ENCODE measurements at places on chromosomes 13 and 19.

DNA sequence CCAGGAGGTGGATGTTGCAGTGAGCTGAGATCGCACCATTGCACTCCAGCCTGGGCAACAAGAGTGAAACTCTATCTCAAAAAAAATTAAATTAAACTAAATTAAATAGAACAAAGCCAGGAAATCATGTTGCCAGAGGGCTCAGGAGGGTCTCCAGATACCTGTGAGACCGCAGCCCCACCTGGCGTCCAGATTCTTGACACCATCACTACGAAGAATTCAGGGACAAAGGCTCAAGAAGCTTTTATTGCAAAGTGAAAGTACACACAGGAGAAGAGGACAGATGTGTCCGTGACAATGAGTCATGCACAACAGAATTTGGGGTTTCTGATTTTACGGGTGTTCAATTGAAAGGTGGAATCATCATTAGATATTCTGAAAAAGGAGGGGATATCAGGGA is 76.6 kb downstream of the STOML3 start:
- DNase-seq: no peak

- no peak for DNase-seq
Measured at GRCh38 chr13:110388108-110388943, 81.2 kb downstream of the COL4A2 start.

- no peak for DNase-seq
Measured at GRCh38 chr19:4113398-4114088, 10.4 kb downstream of the MAP2K2 start.

DNA sequence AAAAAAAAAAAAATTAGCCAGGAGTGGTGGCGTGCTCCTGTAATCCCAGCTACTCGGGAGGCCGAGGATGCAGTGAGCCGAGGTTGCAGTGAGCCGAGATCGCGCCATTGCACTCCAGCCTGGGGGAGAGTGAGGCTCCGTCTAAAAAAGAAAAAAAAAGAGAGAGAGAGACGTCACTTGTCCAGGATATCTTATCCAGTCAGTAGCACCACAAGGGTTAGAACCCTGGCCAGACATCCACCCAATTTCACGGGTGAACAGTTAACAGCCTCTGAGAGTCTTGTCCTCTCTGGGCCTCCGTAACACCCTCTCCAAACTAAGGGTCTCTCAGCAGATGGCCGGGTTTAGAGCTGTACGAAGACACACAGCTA is 917 bp upstream of the CLPTM1 start:
- no peak for DNase-seq

DNA sequence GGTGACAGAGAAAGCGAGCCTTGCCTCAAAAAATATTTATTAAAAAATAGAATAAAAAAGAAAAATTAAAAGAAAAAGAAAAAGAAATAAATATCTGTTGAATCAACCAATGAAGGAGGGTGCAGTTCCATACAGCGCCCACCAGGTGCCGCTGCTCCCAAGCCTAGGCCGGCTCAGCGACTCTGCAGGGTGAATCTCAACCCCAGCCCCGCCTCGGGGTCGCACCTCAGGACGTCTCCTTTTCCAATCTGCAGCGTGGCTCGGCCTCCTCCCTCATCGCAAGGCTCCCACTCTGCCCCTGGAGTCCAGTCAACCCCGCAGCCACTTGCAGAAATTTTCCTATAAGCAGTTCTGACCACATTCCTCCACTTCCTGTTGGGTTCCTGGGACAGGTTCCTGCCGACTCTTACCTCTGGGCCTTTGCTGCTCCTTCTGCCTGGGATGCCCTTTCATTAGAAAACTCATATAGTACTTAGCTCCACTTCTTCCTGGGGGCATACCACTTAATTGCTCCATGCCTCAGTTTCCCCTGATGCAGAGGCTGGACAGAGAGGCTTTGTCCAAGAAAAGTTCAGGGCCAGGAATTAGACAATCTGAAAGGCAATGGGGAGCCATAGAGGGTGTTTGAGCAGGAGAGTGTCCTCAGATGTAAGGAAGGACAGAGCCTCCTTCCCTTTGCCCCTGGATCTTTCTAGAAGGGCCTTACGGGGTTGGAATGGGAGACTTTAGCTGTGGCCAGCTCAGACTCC is 24.3 kb downstream of the NFILZ start:
- no peak for DNase-seq

GRCh38 chr19:10095948-10096614 is 6.4 kb downstream of the ANGPTL6 start:
- no peak for DNase-seq

- DNase-seq: no peak
Measured at GRCh38 chr13:82803341-82803740, 1078.9 kb downstream of the SLITRK1 start.

- no peak for DNase-seq
Measured at GRCh38 chr13:40187324-40187795, 479.1 kb downstream of the FOXO1 start.

DNA sequence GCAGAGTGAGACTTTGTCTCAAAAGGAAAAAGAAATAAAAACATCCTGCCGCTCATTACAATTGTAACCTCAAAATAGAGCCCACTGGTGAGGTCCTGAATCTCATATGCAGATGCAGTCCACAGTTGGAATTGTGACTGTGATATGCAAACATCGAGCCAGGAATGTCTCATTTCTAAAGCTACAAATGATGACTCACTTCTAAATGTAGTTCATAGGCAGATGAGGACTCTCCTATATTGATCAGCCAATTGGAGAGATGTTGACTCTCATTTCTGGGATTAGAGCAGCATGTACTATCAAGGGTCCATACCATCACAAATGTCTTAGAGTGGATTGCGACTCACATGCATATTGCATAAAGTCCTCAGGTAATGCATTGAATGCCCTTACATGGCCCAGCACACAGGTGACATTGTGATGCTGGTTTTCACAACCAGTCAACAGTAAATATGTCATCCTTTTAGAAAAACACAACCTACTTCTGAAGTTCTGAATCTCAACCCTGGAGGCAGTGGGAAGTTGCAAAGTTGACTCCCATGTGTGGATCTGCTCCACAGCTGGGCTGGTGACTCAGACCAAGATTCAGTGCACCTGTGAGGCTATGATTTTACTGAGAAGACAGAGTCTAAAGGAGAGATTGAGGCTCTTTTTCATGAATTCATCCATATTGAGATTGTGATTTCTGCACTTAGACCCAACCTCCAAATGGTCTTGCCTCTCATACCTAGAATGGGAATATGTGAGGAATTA is 16.9 kb upstream of the ZNF254 start:
- no peak for DNase-seq

GRCh38 chr19:13297023-13297422 is 146.8 kb downstream of the IER2 start:
- DNase-seq: no peak

GRCh38 chr13:94007072-94007471 is 472.4 kb downstream of the DCT start:
- DNase-seq: no peak

DNA sequence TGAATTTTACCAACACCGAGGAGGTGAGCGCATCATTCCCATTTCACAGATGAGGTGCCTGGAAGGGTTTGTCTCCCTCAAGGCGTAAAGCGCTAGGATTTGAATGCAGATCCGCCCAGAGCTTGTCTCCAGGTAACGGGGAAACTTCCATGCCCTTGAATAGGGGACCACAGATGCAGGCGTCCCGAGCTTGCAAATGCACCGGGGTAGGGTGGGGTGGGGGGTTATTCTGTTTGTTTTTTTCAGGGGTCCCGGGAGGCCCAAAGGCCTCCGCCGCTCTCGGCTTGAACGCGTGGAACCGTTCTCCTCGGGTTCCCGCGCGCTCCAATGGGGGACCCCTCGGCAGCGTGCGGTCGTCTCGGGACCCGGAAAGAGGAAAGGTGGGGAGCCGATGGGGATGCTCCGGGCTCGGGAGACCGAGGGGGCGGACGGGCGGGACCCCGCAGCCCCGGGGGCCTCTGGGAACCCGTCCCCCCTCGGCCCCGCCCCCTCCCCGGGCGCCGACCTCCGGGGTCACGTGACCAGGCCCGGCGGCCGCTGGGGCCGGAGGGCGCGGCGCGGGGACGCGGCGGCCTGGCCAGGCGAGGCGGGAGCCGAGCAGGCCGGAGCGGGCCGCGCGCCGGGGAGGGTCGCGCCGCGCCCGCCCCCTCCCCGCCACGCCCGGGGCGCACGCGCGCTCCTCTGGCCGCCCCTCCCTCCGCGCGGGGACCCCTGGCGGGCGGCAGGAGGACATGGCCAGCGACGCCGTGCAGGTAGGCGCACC is at the start of gene PKN1:
PKN1 (plus strand) TSS at position 516 of the 763 bp plus-strand sequence; CDS start at position 732, 216 bp downstream.
- no peak for DNase-seq

DNA sequence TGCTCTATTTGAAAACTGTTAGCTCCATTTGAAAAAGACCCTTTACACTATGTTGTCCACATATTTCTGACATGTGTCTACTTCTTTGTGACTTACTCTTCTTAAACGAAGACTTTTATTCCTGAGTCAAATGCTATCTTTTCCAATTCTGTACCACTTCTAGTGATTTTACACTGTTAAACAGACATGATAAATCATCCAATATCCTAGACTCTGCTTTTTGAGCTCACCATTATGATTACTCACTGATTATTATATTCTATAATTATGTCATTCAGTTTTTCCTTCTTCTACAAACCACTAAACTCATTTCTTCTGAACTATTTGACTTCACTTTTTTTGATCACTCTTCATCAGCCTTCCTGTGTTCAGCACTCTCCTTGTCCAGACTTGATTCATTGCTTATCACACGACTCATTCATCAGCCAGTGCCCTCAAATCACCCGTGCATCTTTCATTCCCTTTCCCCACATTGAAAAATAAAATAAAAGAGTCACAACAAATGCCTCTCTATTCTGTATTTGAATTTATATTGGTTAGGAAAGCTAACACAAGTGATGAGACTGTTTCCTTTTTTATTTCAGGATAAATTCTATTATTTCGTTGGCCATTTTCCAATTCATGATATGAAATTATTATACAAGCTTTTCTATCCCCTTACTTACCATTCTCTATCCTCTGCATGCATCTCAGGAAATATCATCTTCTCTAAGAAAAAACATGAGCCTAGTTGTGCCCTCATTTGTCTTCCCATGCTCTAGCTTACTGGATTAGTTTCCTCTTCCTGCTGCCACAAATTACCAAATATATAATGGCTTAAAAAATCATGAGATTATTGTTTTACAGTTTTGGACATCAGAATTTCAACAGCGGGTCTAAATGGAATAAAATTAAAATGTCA is 1482.1 kb upstream of the MIR17HG start:
- no peak for DNase-seq

DNA sequence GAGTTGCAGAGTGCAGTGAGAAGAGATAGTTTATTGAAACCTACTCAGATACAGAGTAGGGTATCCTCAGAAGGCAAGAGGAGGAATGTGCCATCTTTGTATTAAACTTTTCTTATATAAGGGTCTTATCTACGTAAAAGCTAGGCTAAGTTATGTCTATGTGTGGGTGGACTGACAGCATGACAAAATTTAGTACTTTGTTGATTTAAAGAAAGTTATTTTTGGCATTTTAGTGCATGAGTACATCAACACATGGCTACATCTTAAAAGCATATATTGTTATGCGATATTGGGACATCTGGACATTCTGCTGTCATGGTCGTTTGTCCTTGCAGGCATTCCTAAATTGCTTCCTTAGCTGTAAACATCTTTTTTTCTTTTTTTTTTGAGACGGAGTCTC is 19.0 kb upstream of the ATP8A2 start:
- no peak for DNase-seq

- no peak for DNase-seq
Measured at GRCh38 chr13:49840266-49840665, 47.8 kb upstream of the KPNA3 start.

DNA sequence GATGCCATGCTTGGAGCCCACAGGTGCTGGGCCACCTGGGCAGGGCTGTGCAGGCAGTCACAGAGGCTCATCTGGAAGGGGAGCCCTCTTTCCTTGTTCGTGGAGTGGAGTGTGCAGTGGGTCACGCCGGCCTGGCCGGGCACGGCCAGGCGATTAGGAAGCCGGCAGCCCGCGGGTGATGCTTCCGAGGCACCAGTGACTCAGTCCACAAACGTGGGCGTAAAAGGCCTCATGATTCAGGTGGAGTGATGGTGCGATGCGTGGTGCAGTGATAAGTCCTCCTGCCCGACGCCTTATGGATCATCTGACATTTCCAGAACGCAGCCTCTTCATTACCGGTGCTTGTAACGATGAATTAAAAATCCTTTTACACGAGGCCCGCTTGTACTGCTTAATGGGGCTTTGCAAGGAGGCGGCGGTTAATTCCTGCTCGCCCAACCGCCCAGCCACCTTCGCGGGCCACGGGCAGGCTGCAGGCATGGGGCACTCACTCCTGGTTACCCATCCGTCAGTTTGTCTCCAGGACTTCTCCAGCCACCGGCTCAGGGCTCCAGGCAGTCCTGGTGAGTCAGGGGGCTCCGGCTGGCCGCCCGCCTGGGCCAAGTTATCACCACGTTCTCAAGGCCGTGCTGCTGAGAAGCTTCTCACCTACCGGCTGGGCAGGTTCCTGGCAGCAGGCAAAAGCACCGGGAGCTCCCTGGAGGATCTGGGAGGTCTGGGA is 172.4 kb downstream of the KDM4B start:
- DNase-seq: no peak

DNA sequence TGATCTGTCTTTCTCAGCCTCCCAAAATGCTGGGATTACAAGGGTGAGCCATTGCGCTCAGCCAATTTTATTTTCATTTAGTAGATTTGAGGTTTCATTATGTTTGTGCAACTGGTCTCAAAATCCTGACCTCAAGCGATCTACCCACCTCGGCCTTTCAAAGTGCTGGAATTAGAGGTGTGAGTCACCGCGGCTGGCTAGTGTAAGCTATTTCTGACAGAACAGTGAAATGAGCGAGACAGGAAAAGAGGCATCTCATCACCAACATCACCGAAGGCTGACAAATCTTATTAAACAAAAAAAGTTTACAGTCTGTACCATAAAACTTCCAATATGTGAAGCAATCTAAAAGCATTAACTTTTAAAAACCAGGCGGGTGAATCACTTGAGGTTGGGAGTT is 12.2 kb upstream of the ZNF888 start:
- DNase-seq: no peak

DNA sequence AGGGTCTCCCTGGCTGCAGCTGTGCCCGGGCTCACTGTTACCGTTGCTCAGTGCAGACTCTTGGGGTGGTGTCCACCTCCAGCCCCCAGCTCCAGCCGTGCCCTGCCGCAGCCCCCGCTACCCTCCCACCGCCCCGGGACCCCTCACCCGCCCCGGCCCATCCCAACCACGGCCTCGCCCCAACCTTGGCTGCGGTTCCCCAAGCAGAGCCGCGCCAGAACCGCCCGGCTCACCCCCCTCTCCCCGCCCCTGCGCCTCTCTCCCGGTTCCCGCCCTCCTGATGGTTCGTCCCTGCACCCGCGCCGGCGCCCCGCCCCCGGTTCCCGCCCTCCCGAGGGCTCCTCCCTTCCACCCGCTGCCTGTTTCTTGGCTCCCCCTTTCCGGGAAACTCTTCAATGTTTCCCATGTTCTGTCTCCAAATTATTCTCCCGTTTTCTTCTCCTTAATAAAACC is 40.3 kb downstream of the ANKRD10 start:
- DNase-seq: no peak

DNA sequence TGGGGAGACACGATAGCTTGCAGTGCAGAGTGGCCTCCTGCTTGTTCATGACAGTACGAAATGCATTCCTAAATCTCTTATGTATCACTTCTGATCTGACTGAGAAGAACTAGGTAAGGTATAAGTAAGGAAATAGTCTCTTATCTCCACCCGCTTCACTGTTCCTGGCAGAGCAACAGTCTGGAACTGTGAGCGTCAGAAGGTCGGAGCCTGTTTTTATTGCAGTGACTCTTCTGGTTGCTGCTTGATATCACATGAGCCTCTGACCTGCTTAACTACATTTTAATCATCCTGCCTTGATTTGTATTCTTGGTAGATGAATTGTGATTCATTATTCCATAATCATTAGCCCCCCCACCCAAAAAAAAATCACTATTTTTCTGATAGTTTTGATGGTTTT is 69.0 kb downstream of the COL4A2 start:
- no peak for DNase-seq

- DNase-seq: no peak
Measured at GRCh38 chr13:30192320-30193093, 114.8 kb downstream of the KATNAL1 start.

Data from AG04449 (cell line).